ENCODE measurements at places on chromosomes 3 and 15.
A peak's percentile ranks its signal among the peaks of the same experiment; 100 is the strongest.

DNA sequence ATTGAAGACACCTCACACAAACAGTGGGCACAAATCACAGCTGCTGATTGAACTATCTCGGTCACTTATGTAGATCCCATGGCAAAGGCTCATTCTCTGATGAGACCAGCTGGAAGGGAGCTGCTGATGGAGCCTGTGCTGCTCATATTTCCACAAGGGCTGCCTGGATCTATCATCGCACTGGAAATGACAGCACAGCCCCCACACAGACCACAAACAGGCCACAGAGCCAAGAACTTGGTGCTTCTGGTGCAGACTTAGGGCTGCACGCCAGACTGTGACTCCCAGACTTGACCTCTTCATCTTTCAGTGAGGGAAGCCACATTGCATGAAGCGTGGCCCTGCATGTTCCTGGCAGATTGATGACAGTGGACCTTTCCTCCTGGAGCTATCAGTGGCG lies 197.6 kb downstream of the MINAR1 start:
- DNase-seq: no peak

- no peak for DNase-seq
Observed at GRCh38 chr3:177626045-177626444, 428.8 kb upstream of the TBL1XR1 start.

DNA sequence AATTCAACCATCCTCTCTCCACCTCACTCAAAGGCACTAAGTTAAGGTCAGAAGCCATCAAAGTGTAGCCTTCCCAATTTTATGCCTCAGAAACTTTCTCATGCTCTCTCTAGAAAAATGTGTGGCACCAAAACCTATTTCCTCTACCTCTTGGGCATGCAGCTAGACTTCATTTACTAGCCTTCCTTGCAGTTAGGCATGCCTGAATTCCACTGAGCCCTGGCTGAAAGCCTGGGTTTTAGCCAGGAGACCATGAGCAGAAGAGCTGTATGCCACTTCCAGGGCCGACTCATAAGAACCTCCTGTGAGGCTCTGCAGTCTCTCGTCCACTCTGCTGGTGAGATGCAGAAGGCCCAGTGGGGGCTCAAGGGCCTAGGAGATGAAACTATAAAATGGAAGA lies 145.0 kb downstream of the MYLK start:
- DNase-seq: no peak

DNA sequence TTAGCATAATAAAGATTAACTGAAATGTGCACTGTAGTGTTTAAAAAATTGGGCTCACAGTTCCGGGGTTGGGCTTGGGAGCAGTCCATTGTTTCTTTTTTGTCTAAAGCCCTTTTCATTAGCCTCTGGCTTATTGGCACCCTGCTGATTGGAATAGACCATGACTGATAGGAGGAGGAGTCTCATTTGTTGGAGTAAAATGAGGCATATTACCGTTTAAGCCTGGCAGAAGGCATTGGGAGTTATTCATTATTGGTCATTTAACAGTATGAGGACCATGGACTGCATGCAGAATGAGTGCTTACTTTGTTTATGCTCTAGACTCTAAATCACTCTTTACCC lies 139.0 kb upstream of the CGNL1 start:
- DNase-seq: no peak

DNA sequence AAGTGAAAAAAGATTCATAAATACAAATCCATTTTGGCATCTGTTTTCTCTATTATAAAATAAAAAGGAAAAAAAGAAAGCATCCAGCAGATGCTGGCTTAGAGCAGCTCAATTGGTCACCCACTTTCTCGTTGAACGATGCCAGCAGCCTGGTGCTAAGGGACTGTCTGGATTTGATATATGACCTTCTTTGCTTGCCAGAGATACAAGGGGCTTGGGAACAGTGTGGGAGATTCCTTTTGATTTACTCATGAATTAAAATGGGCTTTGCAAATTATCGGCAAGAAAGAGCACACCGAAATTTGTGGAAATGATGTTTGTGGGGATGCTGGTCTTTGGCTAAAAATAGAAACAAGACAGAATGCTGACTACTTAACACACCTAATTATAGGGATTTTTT lies 210.3 kb upstream of the STT3B start:
- DNase-seq: no peak

- DNase-seq: no peak
Observed at GRCh38 chr3:184336547-184337398, 627 bp upstream of the FAM131A start.

- no peak for DNase-seq
Observed at GRCh38 chr3:25041871-25042584, 386.0 kb upstream of the RARB start.

DNA sequence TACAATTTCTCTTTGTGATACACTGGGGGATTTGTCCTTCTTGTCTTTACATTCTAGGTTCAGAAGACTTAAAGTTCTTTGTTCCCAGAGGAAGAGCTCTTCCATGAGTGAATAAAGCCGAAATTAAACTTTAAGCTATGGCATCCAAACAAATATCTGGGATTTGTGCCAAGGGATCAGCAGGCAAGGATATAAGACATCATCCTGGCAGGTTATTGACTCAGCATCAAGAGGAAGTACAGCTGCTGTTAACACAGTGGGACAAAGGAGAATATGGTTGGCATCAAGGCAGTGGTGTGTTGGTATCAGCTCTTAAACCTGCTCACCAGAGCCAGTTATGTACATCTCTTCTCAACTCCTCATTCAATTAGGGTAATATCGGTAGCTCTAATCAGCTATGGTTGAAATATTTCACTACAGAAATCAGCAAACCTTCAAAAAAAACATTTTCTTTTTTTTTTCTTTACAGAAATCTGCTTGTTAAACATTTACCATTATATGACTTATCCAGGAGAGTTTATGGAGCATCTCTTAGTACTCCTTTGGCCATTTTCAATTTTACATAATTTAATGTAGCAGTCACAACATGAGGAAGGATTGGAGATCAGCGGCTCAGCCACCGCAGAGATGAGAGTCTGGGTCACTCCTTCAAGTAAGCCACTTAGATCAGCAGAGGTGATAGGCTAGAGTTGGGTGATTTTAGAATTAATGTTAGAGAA lies 1198.6 kb upstream of the EPHA6 start:
- no peak for DNase-seq

DNA sequence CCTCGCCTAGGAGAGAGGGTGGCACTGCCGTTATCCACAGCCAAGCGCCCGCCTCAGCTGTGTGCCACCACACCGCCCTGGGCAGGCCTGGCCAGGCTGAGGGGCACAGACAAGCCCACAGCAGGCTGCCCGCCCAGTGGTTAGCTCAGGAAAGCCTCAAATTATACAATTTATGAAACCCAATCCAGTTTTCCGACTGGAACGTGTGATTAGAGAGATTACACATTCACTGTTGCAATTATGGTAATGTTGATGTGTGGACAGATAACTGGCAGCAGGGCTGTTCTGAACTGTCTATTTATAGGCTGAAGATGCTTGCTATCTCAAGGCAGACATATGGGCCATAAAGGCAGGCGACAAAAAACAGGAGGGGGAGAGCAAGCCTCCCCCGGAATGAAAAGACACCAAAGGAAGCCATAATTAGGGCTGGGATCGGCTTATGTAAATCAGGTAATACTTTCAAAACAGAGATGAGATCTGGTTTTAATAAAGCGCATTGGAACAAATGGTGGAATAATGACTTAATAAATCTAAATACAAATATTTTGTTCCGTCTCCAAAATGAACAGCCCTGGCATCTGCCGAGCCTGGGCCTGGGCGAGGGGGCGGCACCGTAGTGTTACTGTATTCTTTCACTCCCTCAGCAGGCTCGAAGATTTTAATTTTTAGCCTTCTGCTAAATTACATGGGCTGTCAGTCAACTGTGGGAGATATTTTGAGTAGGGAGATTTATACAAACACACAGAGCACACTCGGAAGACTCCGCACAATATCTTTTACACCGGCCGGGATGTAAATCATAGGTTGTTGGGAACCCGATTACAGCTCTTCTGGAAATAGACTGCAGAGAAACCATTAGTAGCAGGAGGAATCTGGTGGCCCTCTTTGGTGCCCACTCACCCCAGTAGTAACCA lies 103.1 kb upstream of the TLE3 start:
- peak; percentile 40 for DNase-seq

- no peak for DNase-seq
Observed at GRCh38 chr3:42257007-42257406, 9.0 kb downstream of the CCK start.

- no peak for DNase-seq
Observed at GRCh38 chr3:3800080-3800455, 837 bp downstream of the LRRN1 start.

GRCh38 chr3:17027318-17027717 lies 142.6 kb downstream of the PLCL2 start:
- no peak for DNase-seq

DNA sequence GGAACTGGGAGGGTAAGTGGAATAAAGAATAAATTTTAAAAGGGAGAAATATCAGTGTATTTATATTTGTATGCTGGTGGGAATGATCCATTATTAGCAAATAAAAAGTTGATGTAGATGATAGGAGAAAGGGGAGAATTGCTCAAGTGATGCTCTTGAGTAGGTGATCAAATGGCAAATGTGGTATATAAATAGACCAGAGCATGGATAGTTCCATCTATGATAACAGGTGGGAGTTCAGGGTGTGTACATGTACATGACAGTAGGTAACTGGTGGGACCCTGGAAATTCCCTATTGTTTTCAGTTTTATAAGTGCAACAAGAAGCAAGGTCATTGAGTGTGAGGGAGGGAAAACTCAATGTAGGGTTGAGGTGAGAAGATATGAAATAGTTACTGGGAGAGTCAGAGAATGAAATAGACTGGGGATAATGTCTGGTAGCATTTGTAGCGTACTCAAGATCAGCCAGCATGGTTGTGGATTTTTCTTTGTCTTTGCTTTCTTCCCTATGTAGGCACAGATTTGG lies 31.3 kb upstream of the EBLN2 start:
- DNase-seq: no peak

DNA sequence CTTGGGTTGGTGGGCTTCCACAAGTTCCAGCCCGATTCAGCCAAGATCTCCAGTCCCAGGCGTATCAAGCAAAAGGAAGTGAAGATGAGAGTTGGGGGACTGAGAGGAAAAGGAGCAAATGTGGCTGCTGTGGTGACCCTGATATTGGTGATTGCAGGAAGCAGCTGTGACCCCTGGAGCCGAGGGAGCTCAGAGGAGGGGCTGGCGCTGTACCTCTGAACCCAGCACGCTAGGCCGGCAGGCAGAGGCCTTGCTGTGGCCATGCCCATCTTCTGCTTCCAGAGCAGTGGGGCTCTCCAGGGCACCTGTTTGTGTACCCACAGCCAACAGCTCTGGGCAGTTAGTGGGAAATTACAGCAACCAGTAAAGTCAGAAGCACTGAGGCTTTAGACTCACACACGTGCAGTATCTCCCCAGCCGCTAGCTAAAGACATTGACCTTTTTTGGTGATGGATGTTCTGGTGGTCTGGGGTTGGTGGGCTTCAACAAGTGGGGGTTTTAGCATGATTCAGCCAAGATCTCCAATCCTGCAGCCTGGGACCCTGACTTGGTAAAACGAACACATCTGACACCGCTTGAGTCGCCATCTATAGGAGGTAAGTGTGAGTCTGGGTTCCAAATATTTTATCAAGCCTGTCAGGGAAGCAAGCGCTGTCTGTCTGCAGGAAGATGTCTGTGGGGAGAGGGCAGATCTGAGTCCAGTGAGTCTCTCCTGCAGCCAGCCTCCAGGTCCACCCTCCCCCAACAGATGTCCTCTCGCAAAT lies 33.1 kb downstream of the TM2D3 start:
- no peak for DNase-seq

- DNase-seq: no peak
Observed at GRCh38 chr15:100120111-100120510, 221.7 kb downstream of the ADAMTS17 start.

- no peak for DNase-seq
Observed at GRCh38 chr3:26237036-26237682, 385.4 kb upstream of the LRRC3B start.

GRCh38 chr15:91316126-91316525 lies 216.1 kb downstream of the SV2B start:
- DNase-seq: no peak

GRCh38 chr15:58142827-58143461 lies 4.8 kb downstream of the AQP9 start:
- no peak for DNase-seq

DNA sequence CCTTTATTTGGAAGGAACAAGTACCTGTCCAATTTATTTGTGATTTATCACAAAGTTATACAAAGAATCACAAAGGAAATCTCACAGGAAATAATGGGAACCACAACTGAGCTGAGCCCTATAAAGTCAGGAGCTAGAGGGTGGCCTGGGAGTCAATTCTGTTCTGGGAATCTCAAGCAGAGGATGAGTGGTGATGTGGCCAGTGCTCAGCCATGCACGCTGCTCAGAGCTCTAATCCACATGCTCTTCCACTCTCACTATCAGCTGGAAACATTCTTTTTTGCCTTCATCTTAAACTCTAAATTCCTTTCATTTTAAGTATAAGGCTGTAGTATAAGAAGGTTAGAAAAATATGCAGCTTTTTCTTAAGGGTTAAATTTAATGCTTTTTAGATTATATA lies 36.6 kb downstream of the UACA start:
- DNase-seq: no peak

DNA sequence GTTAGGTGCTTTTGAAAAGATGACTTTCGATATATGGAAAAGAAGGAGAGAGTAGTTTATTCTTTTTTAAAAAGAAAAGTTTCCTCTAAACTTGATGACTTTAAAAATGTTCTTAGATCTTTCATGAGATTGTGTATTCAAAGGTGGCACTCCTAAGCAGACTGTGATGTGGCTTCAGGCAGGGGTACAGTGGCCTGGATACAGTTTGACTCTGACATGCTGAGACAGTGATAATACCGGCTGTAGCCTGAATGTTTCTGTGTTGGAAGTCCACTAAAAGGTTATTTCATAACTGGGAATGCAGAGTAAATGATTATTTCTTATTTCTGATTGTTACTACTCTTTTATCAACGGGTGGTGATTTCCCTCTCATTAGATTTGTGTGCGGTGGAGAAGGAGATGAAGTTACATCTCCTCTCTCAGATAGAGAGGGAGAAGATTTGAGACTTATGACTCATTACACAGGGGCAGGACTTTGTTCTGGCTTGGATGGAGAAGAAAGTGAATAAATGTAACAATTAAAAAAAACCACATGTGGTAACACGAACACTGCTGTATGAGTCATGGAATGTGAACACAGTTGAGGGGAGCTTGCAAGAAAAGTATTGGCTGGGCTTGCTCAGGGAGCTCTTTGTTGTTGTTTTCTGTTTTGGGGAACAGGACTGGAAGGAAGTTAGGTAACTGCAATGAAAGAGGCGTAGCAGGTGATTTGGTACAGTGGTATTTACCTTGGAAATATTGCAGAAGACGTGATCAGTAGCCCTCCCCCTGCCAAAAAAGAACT lies 21.6 kb downstream of the SPTSSB start:
- no peak for DNase-seq

- no peak for DNase-seq
Observed at GRCh38 chr3:12939137-12939536, 97.8 kb upstream of the RPL32 start.

DNA sequence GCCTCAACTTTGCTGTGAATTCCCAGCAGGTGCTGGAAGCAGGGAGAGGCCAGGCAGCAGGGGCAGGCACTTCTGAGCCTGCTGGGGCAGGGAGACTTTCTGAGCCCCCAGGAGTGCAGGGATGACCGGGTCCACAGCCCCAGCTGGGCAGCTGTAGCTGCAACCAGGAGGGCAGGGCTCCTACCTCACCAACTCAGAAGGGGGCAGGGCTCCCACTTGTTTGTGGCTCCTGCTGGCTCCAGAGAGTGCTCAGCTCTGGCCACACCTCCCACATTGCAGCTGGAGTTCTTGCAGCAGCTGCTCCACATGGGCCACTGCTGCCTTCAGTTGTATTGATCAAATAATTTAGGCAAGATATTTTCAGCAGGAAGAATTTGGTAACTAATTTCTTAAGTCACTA lies 812.3 kb downstream of the NSUN3 start:
- DNase-seq: no peak

Measured in germinal center (tissue), 1 donor.